Cerebellum (tissue), 4 donors: ENCODE measurements at places on chromosomes 1 and 21. TPM values are rescaled to one million over a fixed set of nuclear protein-coding genes. Genes with fewer than 3 reads are reported as not detected.

KLHDC7A gene
- total RNA-seq, result not detected

RNU1-1 gene
- total RNA-seq, result 40,842 TPM

OR2L8 gene
- 6.6 TPM for total RNA-seq

HTR6 gene
- 0.09 TPM for total RNA-seq
